NCI-H2171 treated with DMSO at 0.1 percent for 48 hours (cell line): ENCODE measurements at places on chromosomes 16 and 17.

DNA sequence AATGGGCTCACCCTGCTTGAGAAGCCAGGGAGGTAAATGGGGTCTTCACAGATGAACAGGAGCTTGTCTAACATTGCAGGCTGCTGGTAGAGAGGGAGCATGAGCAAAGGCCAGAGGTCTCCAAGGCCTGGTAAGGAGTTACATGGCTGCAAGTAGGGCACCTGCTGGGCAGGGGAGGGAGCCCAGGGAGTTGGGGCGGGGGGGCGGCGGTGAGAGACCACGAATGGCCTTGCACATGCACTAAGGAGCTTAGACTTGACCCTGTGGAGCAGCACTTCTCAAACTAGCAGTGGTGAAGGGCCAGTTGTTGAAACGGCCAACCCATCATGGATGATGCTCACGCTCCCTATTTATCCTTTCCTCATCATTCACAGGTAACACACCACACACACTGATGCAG lies 38.4 kb downstream of the ERN1 start:
- no peak for DNase-seq

GRCh38 chr17:38885728-38886642 lies 16.1 kb downstream of the LASP1 start:
- DNase-seq: no peak

DNA sequence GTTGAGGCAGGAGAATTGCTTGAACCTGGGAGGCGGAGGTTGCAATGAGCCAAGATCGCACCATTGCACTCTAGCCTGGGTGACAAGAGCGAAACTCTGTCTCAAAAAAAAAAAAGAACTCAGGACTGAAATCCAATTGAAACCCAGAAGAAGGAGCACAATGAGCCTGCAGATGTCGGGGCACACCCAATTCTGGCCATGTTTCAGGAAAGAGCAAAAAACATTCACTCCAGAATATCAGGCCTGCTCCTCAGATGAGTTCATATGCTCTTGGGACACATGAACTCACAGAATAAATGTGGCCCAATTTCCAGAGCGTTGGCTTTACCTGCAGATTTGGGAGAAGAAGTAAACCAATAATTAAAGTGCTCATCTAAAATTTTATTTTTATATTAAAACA lies 3.0 kb upstream of the CMTM2 start:
- no peak for DNase-seq

DNA sequence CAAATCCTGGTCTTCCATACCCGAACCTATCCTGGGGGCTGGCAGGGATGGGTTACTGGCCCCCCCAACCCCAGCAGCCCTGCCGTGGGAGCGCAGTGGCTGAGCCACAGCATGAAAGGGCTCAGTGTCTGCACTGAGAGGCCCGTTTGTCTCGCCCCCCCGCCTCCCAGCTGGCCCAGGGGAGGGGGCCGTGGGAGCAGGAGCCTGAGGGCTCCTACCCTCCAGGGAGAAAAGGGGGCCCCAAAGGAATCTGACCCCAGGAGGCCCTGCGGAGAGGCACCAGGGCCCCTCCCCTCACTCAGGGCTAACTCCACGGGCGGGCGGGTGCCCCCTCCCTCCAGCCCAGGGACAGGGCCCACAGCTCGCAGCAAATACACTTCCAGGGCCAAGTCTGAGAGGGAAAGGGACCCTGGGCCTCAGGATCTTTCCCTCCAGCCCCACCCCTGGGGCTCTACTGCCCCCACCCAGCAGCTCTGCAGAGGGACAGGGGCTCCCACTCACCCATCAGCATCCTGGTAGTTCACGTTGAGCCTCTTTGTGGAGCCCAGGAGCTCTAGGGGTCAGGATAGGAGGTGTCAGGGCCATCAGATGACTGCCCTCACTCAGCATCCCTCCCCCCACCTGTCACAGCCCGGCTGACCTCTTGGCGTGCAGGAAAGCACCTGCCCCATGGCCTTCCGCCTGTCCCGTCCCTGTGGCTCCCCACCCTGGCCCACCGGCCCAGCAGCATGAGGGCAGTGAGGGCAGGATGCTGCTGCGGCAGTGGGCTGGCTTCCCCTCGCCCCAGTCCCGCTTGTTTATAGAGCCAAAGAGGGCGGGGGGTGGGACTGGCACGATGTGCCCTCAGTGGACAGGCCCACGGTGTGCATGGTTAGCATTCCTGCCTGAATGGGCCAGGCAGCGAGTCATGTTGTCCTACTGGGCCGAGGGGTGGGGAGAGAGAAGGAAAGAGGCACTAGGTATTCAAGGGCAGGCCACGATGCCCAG lies 7.3 kb downstream of the CASKIN2 start:
- no peak for DNase-seq

DNA sequence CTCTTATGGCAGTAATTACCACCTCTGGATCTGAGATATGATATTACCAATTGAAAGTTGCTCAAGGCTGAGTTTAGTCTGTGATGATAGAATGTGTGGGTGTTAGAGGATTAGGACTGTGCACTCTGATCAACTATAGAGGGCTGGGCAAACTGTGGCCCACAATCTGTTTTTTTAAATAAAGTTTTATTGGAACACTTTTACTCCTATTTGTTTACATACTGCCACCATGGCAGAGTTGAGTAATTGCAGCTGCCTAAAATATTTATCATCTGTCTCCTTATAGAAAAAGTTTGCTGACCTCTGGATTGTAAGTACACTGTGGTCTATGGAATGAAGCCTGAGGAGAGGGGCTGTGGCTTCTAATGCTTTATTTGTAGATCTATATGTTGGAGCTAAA lies 71.5 kb upstream of the N4BP1 start:
- no peak for DNase-seq

GRCh38 chr17:50792132-50792531 lies 24.8 kb upstream of the ANKRD40CL start:
- no peak for DNase-seq

DNA sequence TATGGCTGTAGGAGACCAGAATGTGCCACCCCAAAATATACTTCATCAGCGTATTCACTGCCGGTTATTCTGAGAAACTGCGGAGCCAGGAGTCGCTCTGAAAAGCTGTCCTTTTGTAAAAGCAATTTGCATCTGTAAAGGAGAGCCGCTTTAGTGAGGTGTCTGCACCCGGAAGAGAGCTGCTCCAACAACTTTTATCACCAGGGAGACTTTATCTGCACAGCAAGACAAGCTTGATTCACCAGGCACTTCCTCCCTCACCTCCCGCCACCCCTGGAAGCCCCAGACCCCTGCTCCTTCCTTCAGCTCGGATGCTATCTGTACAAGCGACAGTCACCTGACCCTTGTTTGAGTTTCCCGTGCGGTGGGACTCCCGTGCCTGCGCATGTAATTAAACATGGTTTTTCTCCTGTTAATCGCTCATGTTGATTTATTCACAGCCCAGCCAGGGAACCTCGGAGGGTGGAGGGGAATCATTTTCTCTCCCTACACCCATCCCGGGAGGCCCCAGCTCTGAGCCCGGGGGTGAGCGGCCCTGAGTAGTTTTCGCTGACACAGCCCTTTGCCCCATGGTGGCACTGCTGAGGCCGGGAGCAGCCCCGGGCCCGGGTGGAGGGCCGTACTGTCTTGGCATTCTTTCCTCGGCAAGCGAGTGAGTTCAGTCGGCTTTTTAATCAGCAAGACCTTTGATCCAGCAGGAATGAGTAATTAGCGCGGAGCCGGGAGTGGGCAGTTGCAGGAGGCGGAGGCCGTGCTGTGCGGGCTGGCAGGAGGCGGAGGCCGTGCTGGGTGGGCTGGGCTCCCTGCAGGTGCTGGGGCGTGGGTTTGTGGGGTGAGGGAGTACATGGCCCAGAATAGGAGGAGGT lies 222.7 kb upstream of the CIBAR2 start:
- DNase-seq: no peak

DNA sequence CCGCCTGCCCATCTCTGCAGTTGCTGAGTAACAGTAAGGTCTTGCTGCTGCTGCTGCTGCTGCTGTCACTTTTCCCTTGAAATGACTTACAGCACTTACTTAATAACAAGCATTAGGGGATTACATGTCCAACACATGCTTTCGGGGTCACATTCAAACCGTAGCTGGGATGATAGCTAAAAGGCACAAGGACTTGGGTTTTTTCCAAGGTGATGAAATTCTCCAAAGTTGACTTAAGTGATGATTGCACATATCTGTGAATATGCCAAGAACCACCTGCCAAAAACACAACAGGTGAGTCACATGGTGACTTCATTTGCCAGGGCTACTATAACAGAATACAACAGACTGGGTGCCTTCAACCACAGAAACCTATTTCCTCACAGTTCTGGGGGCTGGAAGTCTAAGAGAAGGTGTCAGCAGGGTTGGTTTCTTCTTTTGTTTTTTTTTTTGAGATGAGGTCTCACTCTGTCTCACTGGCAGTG lies 121.9 kb upstream of the TNRC6C start:
- no peak for DNase-seq

GRCh38 chr17:28239271-28239624 lies 79.8 kb upstream of the TMEM97 start:
- no peak for DNase-seq

DNA sequence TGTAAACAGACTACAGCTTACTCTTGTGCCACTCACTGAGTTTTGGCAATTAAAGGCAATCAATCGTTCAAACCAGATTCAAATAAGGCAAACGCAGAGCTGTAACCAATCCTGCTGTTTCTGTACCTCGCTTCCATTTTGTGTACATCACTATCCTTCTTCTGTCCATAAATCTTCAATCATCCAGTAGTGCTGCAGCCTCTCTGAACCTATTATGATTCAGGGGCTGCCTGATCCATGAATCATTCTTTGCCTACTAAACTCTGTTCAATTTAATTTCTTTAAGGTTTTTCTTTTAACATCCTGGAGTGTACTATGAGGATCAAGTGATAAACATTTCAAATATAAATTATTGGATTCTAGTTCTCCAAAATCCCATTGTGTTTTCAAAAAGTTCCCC lies 93.9 kb downstream of the CEP112 start:
- DNase-seq: no peak

DNA sequence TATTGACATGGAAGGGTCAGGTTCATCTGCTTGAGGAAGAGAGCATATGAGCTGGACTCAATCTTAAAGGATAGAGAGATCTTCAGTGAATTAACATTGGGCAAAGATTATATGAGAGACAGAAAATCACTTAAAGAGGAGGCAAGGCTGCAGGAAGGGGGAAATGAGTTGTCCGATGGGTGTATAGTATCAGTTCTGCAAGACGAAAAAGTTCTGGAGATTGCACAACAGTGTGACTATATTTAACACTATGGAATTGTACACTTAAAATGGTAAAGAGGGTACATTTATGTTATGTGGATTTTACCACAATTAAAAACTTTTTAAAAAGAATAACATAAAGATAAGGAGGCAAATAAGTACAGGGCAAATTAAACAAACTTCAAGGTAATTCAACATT lies 80.7 kb downstream of the HELZ start:
- no peak for DNase-seq

DNA sequence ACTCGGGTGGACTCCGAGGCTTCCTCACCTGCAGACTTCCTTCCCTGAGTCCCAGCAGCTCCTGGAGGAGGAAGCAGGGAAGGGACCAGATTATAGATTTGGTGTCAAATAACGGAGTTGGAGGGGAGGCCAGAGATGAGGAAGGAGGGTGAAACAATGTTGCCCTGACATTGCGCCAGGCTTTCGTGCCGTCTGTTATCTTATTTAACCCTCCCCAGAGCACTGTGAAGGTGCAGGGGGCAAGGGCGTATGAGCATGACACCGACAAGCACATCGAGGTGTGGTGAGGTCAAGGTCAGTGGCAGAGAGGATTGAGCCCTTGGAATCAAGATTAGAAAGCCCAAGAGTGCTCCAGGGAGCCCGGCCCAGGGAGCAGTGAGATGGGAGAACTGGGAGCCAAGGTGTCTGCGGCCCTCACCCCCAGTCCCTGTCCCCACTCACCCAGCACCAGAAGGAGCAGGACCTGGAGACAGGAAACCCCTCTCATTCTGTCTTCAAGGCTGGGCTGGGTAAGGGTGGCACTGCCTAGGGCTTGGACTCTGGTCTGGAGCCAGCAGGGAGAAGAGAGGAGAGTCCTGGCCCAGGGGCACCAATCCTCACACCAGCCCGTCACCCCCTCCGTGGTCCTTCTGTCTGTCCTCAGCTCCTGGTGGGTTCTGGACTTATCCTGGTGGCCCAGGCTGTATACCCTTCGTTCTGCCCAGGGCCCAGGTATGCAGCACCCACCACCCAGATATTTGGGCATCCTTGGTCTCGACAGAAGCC lies 1.1 kb downstream of the PRSS33 start:
- DNase-seq: peak; percentile 52

GRCh38 chr17:63116967-63117830 lies 151.2 kb downstream of the TANC2 start:
- peak; percentile 61 for DNase-seq

DNA sequence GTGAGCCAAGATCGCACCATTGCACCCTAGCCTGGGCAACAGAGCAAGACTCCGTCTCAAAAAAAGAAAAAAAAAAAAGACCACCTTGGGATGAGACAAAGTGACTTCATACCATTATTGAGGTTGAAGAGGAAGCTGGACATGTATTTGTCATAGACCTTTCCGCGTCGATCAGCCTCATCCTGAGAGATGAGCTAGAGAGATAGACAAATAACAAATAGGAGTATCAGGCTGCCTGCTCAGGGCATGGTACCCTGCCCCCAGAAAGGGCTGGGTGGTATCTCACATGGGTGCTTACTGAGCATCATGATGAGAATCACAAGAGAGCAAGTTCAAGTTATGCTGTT lies 22.1 kb downstream of the CNTNAP1 start:
- DNase-seq: no peak

- DNase-seq: no peak
Measured at GRCh38 chr17:82843904-82844680, 4.3 kb upstream of the ZNF750 start.

DNA sequence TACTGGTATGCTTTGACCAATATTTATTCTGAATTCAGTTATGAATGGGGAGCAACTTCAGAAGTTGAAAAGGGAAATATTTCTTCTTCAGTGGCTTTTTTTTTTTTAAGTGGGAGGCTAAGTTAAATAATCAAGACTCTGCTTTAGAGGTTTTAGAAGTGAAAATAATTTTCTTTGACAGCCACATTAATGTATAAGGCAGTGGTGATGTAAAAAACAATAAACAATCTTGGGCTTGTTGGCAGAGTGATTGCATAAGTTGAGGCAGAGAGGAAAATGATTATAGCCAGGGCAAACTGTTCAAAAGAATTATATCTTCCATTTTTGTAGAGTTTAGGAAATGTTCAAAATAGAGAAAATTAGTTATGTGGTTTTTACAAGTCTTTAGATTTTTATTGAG lies 5.4 kb upstream of the KRT12 start:
- DNase-seq: no peak
